Kidney (tissue), 22 donors: ENCODE measurements at places on chromosomes 1 and 21.

- peak; percentile 74 for DNase-seq
Measured at GRCh38 chr1:222794656-222795474, 20.0 kb upstream of the DISP1 start.

DNA sequence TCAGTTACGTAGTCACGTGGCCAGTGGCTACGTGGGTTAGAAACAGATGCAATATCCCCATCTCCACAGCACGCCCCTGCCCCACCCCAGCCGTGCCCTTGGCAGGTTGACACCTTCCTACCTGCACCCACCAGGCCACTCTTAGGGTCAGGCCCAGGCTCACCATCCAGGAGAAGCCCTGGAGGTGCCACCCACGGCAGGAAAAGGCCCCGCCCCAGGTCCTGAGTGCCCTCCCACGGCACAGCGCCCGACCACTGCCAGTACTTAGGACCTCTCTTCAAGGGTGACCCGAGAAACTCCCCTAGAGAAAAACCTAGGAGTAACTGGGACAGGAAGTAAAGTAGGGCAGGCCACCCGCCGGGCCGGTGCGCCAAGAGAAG lies 1.5 kb downstream of the C1orf35 start:
- DNase-seq: peak; percentile 76

DNA sequence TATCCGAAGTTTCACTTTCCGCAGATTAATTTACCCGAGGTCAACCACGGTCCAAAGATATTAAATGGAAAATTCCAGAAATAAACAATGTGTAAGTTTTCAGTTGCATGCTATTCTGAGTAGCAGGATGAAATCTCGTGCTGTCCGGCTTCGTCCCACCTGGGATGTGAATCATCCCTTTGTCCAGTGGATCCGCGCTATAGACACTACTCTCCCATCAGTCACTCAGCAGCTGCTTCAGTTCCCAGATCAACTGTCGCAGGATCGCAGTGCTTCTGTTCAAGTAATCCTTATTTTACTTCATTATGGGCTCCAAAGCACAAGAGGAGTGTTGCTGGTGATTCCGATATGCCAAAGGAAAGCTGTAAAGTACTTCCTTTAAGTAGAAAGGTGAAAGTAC lies 8.3 kb upstream of the LRP8 start:
- DNase-seq: no peak

DNA sequence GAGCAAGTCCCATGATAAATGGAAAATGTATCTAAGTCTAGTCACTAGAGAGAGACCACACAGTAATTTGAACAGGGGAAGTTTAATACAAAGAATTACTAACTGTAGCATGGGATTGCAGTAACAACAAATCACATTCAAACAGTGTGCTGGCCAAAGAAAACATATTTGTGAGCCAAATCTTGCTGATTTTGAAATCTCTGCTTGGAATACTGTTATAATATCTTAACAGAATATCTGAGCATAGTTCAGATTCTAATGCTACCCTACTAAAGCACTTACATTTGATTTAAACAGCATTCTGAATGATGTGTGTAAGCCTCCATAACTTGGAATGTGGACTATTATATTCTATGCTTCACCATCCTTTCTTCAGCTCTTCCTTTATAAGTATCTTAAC lies 270.0 kb upstream of the BRINP3 start:
- no peak for DNase-seq

DNA sequence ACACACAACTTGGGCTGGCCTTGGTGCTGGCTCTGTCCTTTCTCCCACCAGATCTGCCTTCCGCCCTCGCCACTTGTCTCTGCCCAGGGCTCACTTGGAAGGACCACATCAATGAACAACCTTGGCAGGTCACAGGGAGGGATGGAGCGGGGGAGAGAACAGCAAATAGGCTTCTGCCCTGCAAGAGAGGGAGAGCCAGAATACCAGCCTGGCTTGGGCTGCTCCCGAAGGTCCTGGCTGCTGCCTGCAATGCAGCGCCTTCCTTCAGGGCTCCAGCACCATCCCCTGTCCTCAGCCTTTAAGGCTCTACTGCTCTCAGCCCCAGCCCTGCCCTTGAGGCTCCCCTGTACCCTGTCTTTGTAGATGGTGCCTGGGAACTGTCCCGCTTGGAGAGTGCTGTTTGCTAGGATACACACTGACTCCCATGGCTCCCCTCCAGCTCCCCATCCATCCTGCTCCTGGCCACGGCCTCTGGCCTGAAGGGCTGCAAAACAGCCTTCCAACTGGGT lies 43.8 kb downstream of the HIVEP3 start:
- DNase-seq: no peak

DNA sequence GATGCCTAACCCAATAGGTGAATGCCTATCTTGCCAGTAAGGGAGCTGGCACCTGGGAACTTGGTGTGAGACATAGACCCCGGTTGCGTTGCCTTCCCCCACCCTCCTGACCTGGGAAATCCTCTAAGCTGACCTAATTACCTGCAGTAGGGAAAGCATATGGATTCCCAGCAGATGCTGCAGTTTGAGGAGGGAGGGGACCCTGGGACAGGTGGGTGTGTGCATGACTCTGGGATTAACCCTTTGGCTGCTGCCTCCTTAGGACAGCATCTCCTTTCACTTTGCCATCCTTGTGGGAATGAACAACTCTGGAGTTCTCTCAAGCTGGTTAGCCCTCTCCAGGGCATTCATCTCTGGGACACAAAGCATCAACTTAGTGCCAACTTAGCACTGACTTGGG lies 16.4 kb upstream of the NFASC start:
- no peak for DNase-seq

GRCh38 chr1:43616383-43616782 lies 33.6 kb upstream of the KDM4A start:
- DNase-seq: no peak

GRCh38 chr1:114355240-114355639 lies 155.8 kb downstream of the TRIM33 start:
- DNase-seq: no peak

DNA sequence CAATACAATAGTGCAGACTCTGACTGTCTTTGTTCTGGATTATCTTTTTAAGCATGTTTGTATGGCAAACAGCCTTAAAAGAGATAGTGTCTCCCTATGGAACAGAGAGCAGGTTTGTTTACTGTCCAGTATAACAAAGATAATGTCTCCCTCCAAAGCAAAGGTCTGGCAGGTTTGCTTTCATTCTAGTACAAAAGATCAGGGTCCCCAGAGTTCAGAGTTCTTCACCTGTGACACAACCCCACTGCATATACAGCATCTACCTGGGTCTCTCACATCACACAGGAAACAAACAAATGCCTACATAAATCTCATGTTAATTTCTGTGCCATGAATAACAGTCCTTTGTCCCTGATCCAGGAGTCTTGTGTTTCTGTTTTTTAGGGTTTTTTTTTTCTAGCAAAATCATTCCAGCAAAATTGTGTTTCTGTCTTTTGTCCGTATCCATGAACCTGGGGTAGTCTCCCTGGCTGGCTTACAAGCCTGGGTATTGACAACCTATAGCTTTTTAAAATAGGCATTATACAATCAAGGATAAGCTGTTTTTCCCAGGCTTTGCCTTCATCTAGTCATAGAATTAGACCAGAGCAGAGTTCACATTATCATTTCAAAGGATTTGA lies 89.4 kb upstream of the PTBP2 start:
- DNase-seq: no peak

DNA sequence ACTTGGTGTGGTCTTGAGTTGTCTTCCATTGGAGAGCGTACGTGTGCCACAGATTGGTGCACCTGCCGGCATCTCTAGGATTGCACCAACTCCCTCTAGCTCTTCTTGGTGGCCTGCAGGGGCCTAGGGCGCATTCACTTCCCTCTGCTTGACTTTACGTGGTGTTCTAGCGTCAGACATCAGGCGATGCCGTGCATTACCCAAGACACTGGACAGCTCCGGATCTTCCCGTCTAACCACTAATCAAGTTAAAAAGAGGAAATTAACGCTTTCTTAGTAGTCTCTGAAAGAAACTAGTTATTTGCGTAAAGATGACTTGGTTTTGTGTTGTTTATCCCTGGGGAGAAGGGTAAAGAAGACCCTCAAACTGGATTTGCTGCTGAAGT lies 510 bp upstream of the IL10RB start:
- DNase-seq: peak; percentile 78

DNA sequence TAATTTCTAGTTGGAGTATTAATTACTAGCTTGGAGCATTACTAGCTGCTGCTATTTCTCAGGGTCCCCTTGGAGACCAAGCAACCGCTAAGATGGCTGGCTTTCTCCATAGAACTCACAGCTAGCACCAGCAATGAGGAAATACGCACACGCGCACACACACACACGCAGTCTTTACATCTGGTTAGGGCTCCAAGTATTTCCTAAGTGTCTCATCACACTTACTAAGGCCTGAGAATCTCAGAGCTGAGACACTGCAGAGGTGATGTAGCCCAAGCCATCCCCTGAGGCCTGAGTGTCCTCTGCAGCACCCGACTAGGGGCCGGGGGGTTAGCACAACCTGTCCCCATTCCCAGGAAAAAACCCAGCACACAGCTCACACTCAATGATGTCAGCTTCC lies 42.5 kb downstream of the ITPKB start:
- no peak for DNase-seq

GRCh38 chr1:182570611-182570970 lies 18.5 kb downstream of the RNASEL start:
- no peak for DNase-seq

DNA sequence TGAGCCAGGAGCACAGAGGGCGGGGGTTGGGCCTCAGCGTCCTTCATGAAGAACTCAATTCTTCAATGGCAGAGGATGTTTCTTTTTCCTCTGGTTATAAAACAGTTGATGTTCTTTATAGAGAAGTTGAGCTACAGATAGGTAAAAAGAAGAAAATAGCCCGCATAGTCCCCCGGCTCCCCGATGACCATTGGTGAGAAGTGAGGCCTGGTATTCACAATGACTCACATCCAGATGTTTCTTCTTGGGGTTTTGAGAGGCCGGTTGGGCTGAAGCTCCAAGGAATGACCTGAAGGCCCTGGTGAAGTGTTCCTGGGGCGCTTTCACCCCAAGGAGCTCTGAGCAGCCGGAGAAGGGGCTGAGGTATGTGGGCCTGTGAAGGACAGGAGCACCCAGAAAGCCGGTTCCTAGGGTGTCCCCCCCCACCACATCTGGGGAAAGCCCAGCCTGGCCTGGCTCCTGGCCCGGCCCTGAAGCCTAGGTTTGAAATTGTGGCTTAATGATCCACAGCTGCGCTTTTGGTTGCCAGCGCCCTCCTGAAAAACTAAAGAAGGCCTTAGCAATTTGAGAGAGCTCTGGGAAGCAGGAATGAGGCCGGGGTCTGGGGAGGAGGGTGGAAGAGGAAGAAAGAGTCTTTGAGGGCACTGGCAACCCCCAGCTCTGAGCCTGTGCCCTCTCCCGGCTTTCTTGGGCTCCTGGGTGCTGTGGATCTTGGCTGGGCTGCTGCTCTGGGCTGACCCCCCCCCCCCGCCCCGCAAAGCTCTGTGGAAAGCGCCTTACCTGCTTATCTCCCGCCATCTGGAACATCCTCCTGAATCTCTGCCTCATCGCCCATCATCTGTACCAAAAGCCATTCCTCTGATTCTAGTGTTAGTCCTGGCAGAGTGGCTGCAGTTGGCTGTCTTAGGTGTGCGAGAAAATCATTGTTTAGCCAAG lies 444.7 kb downstream of the CAMTA1 start:
- DNase-seq: no peak

DNA sequence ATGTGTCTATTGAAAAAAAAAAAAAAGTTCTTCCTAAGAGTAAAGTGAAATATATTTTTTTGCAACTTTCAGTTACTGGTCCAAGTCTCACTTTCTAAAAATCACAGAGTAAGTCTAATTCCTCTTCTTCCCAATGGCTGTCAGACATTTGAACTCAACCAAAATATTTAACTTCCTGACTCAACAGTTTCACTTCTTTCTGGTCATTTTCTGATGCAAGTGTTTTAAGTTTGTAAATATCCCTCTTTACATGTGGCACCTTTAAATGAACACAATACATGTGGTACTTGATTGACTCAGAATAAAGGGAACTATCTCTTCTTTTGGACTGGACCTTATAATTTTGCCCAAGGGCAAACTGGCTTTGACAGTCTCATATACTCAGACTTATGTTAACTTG lies 76.7 kb downstream of the ASH1L start:
- DNase-seq: no peak

DNA sequence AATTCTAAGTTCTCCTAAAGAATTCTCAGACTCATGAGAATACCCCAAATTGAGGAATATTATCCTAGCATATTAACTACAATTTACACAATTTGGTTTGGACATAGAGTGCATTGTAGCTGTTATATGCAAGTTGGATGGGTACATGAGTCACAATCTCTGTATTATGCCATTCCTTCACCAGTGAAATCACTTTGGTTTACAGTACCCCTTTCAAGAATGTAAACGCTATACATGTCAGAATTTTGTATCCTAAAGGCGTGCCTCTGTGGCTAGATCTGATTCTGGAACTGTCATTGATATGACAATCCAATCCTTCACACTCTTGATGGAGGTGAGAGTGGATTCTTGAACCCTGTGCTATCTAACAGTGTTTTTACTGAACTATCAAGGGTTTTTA lies 6.7 kb upstream of the IL10RB start:
- DNase-seq: no peak

GRCh38 chr1:87869567-87869966 lies 540.9 kb downstream of the LMO4 start:
- DNase-seq: no peak

GRCh38 chr1:204438628-204439027 lies 27.0 kb upstream of the PPP1R15B start:
- DNase-seq: no peak

DNA sequence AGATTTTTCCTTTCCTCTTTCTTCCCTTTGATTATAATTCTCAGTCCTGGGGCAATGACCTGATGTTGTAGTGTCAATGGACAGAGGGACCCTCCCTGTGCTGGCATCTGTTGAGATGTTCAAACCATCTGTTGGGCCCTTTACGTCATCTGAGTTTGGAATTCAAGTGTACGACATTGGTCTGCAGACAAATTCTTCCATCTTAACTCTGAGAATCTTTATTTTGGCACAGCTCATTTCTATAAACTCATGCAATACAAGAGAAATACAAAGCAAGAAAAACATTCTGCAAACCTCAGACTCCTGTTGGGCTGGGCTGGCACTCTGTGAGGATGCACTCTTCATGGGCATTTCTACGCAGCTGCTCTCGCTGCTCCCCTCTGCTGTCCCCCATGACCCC lies 54.2 kb downstream of the IFI44 start:
- DNase-seq: no peak

DNA sequence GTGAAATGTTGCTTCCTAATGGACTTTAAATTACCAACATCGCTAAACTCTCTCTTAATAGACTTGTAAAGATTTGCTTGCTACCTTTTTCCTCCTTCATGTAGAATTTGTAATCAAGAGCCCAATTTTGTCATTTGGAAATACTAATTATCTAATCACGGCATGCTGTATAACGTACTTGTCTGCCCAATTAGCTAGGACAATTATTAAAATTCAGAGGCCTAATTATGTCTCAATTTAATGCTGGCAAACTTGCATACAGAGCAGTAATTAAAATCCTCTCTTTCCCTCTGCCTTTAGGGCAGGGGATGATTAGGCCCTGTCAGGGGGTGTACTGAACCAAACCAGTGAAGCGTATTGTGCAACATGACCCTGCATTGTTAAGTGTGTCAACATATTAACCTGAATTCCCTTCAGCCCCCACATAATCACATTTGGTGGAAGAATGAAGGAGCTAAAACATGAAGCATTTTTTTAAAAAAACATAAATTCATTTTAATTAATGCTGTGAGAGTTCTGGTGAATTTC lies 137.4 kb upstream of the BARHL2 start:
- peak; percentile 27 for DNase-seq

GRCh38 chr21:14356746-14357145 lies 26.2 kb downstream of the HSPA13 start:
- no peak for DNase-seq
